ENCODE measurements at places on chromosomes 7 and 10. TPM values are rescaled to one million over a fixed set of nuclear protein-coding genes. Genes with fewer than 3 reads are reported as not detected.

- DNase-seq = no peak
Measured at GRCh38 chr7:23343806-23344475, 44.8 kb downstream of the MALSU1 start.

DNA sequence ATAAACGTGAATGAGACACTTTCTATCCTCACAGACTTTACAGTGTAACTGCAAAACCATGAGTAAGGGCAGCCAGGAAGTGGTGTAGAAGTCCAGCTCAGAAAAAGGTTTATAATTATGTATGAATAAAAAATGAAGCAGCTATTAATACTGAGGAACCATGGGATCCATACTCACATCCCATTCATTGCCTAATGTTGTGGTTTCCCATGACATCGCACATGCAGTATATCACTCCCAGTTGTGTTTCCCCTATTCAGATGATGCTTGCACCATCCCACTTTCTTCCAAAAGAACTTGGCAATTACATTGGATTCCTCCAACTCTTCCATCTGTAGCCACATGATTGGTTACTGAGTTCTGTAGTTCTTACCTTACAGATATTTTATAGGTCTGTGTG, 74.5 kb upstream of the SEMA3D start:
- DNase-seq = no peak

GRCh38 chr10:101292194-101293006, 61.6 kb upstream of the BTRC start:
- DNase-seq = peak; percentile 66

DNA sequence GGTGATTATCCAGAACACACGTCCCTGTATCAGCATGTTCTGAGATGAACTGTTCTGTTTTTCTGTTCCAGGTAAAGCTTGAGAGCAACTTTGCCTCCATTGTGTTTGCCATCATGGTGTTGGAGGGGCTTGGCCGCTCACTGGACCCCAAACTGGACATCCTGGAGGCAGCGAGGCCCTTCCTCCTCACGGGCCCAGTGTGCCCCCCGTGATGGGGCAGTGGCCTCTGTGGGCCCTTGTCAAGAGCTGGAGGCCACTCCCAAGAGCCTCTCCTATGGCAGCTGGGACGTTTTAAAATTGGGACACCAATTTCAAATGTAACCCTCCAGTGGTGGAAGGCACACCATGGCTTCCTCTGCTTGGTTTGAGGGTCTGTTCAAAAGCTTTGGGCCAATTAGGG, 1.9 kb upstream of the NDUFB2 start:
- DNase-seq = no peak

DNA sequence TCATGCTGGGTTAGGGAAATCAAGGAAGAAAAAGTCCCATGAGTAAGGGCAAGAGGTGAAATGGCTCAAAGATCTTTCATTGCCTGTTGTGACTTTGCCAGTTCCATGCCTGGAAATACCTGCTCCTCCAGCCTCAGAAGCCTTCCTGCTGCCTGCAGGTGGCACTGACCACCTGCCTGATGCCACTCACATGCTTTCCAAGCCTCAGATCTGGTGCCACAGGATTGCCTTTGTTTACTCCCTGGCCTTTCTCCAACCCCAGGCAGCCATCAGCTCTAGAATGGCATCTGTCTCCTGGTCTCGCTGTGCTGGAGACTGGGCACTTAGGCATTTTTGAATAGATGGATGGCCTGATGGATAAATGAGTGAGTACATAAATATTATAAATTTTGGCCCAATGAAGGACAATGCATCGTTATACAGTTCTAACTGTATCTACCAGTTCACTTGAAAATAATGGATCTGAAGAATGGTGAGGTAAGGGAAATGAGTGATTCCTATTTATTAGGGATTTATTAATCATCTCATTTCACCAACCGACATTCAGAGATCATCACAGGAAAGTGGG, 657.2 kb downstream of the INHBA start:
- DNase-seq = no peak

DNA sequence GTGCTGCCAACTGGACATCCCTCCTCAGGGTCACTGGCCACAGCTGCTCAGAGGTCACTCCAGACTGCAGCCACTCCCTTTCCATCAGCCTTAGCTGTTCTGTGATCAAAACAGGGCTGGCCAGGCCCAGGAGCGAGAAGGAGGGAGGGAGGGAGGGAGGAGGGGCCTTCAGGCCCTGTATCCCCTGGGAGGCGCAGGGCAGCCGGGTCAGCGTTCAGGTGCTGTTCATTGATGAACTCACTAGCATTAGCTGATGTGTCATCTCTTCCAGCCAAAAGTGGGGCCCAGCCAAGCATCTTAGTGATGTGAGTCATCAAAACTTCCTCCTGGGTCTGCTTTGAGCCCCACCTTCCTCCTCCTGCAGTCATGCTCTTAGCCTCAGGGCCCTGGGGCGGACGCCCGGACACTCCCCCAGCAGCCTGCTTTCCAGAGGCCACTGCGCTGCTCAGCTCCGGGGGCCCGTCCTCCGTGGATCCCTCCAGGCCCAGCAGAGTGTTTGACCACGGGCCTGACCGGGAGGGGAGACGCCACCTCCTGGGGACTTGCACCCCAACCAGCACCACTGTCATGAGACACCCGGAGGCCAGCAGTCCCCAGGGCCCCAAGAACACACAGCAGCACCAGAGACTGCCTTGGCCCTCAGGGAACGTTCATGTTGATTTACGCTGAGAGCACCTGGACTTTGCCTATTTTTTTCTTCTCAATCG, 149.2 kb downstream of the PRKAG2 start:
- no peak for DNase-seq

DNA sequence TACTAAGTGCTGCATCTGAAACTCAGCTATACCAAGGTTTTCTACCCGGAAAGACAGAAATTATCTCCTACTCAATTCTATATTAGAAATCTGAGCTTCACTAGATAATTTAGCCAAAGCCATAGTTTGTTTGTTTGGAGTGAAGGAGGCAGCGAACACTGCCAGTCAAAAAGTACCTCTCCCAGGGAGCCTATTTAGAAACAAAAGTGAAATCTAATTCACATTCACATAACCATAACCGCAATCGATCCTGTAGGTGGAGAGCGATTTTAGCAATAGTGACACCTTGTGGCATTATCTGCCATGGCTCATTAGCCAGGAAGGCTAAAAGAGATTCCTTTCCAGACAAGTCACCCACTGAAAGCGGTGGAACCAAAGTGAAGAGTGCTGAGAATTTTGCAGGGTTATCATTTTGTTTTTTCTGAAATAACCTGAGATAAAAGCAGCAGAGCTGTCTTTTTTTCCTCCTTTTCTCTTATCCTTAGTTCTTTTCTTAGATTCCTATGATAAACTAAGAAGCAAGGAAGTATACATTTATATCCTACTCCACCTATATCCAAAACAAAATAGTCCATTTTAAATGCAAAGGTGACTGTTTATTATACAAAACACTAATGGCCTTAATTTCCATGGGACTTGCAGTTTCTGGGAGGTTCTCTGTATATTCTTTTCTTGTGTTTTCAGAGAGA, 83.7 kb upstream of the BET1 start:
- no peak for DNase-seq

DNA sequence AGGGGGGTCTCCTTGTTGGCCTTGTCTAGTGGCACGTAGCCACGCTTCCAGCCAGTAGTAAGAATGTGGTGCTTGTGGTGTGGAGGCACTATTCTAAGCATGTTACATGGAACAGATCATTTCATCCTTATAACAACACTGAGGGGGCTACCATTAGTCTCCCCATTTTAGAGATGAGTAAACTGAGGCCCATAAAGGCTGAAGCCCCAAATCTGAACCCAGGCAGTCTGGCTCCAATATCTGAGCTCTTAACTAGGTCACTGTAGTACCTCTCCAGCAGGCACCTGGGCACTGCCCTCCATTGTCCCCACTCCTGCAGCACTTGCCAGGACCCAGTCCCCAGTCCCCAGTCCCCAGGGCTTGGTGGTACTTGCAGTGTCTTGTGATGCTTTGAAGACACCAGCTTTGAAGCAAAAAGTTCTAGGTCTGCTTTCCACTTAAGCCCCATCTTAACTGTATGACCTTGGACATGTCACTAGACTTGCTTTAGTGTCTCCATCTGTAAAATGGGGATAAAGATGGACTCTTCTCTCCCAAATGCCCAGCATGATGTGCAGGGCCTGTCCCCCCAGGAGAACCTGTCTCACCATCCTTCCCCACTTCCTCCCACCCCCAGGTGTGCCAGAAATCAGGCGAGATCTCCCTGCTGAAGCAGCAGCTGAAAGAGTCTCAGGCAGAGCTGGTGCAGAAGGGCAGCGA, 6.4 kb downstream of the LZTS2 start:
- DNase-seq = no peak

- DNase-seq = peak; percentile 35
Measured at GRCh38 chr10:103666087-103666761, 172.7 kb downstream of the NEURL1 start.

Gene MMD2
- total RNA-seq = 15.7 TPM

Gene JCAD
- 33.8 TPM for total RNA-seq

Gene ANKRD1
- total RNA-seq = not detected

Gene ZNF853
- total RNA-seq = 29.3 TPM

Gene CLDN3
- total RNA-seq = 0.50 TPM

Gene ARPC1A
- 144 TPM for total RNA-seq

All from dorsolateral prefrontal cortex (tissue), 122 donors.